ENCODE measurements at places on chromosomes 1 and 21. TPM values are rescaled to one million over a fixed set of nuclear protein-coding genes. Genes with fewer than 3 reads are reported as not detected.

GRCh38 chr21:31289702-31290101 is 54.4 kb downstream of the TIAM1 start:
- no peak for DNase-seq

GRCh38 chr1:31064718-31065309 is 703 bp downstream of the PUM1 start:
- no peak for DNase-seq

DNA sequence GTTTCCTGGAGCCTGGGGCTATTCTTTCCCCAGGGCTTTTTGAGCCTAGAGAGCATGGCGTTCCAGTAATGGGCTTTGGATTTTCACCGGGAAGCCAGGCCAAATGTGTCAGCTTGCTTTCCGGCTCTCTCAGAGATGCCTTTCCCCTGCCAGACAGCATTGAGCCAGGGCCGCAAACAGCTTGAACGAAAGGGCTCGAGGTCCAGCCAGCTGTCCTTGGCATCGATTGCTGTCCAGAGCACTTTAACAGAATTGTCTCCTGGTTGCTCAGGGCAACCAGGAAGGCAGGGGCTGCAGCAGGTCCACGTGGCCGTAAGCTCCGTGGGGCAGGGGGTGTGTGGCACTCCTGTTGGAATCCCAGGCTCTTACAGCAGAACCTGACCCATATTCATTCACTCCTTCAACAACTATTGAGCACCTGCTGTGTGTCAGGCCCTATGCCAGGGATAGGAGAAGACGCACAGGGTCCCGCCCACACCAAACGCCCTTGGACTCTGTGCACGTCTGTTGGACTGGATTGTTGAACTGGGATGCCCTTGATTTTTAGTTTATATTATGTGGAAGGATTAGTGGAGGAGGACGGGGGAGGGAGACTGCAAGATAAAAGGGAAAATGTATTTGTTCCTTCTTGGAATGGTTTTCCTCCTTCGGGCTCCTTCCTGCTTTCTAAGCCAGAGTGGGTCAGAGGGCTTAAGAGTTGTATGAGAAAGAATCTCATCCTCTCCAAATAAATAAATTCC is 38.7 kb upstream of the EFHD2 start:
- no peak for DNase-seq

DNA sequence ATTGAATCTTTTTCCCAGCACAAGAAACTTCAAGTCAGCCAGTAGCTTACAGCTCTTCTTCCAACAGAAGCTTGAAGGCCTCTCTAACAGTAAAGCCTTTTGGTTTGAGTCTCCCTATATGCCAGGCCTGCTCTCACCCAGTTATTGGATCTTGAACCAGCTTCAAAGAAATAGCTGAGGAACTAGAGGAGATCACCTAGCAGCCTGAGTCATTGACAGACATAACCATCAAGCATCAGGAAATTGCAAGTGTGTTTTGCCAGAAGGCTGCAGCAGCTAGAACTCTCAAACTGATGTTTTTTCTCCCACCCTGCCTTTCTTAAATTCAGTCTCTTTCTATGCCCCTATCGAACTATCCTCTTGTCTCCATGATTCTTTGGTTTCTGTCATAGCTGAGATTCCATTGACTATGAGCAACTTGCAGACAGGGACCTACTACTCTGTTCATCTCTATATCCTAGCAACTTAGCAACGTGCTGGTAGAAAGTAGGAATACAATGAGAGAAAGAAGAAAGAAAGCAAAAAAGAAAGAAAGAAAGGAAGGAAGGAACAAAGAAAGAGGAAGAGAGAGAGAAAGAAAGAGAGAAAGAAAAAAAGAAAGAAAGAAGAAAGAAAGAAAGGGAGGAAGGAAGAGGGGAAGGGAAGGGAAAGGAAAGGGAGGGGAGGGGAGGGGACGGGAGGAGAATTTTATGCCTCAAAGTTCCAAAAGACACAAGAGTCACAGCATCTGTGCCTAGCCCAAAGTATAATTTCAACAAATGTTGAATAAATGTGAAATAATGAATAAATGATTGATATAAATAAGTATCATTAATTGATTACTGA is 60.0 kb upstream of the FGGY start:
- DNase-seq, result no peak

DNA sequence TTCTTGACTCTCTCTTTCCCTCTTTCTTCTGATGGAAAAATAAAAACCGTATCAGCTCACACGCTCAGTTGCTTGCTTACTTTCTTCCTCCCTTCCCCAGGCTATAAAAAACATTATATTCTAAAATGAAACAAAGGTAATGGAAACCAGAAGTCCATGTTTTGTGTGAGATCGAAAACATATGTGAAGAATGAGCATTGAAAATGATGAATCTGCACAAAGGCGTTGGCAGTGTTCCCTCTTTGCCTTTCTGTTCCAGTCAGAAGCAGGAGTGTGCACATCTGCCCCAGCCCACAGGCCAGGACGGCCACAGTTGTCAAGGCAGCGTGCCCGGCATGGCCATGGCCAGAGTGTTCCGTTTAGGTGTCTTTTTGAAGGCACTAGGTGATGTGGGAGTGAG is 185.3 kb upstream of the USP24 start:
- no peak for DNase-seq

DNA sequence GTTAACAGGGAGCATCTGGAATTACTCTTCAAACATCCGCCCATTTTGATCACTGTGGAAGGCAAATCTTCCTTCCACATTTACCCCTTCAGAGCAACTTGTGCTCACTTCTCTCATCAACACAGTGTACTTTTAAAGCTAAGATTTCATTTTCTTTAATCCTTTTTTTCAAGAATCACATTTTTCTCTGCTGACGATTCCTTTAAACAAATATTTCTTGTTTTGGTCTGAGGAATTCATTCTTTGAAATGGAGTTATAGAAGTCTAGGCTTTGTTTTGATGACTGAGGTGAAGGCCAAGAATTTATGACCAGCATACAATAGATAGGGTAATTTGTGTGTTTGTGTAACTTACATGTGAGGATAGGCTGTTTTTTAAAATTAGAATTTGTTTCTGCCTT is 25.6 kb downstream of the LRRC42 start:
- DNase-seq, result no peak

- no peak for DNase-seq
Observed at GRCh38 chr1:165877940-165878556, 50.6 kb downstream of the UCK2 start.

GRCh38 chr21:37139902-37140301 is 66.8 kb downstream of the TTC3 start:
- no peak for DNase-seq

- no peak for DNase-seq
Observed at GRCh38 chr1:206537141-206537540, 29.8 kb downstream of the RASSF5 start.

DNA sequence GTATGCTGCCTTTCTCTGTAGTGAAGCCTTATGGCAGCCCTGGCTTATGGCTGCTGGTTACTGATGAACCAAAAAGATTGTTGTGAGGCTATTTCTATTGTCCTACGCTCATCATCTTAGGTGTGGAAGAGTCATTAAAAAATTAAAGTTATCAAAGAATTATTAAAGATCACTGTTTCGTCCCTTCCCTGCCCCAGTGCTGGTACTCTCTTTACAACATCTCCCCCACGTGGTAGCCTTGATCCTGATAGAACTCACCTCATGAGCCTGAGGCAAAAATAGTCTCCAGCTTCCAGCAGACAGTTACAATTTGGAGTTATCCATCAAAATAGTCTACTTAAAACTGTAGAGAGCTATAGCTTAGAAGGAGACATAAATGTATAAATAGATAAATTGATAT is 201.5 kb downstream of the S1PR1 start:
- no peak for DNase-seq

The TRABD2B gene
- 1.4 TPM for total RNA-seq

The TSPAN2 gene
- 4.5 TPM for total RNA-seq

The ALPL gene
- total RNA-seq, result 2.0 TPM
